Activated gamma-delta T cell treated with Interleukin-2 at 50 U/mL for 16 hours (primary cell): ENCODE measurements at places on chromosomes 12 and 14.
A peak's percentile ranks its signal among the peaks of the same experiment; 100 is the strongest.

DNA sequence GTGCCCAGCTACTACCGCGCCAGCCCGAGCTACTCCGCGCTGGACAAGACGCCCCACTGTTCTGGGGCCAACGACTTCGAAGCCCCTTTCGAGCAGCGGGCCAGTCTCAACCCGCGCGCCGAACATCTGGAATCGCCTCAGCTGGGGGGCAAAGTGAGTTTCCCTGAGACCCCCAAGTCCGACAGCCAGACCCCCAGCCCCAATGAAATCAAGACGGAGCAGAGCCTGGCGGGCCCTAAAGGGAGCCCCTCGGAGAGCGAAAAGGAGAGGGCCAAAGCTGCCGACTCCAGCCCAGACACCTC, 697 bp downstream of the HOXC10 start:
- no peak for DNase-seq

DNA sequence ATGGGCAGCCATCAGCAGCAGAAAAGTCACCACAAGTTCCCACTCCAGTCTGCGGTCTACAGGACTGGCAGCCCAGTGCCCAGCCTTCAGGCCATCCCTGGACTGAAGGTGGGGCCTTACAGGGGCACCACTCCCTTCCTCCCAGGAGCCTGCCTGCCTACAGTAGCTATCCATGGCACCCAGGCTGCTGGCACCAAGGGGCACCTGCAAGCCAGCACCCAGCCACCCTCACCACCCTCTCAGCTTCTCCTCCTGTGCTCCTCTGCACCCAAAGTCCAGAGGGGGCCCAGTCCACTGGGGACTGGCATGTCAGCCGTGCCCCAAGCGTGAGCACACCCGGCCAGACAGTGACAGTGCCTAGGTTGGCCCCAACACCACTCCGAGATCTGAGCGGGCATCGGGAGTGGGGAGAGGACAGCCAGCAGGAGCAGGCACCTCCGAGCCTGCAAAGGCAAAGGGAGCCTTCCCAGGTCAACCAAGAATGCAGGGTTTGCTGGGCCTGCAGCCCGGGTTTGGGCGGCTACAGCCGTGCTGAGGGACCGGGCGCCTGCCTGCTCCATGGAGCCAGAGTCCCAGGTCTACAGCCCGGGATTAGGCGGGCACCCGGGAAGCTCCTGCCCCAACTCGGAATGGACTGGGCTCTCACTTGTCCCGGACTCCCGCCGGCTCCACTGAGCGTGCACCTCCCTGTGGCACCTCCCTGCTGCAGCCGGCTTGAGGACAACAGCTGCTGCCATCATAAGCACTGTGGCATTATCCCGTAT, 8.1 kb upstream of the OR6C65 start:
- DNase-seq = no peak

GRCh38 chr12:120141336-120141735, 24.8 kb upstream of the RAB35 start:
- no peak for DNase-seq

GRCh38 chr14:51738754-51739153, 87.0 kb downstream of the FRMD6 start:
- no peak for DNase-seq

DNA sequence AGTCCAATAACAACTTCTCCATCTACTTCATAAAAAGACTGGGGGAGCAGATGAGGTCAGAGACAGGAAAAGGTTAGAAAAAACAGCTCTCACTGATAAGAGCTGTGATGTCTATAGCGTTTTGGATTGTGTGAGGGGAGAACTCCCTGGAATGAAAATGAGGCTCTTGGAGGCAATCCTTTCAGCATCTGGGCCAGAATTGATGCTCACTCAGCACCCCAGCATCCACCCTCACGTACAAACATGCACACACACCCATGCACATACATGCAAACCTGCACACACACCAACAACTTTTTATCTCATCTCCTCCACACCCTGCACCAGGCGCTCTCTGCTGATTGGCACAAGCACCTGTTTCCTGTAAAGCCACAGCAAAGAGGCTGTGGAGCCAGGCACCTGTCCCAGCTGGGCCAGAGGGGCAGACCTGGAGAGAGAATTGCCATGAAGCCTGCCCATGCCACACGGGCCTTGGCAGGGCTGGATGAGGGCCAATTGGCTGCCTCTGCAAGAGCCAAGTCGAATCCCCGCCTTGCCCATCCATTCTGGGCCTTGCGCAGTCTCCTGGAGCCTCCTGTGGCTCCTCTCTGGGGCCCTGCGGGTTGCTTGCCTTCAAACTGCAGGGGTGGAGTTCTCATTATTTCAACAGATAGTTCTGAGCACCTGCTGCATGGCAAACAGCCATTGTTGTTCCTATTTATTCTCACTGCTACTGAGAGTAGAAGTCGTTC, 53.1 kb downstream of the SYNE3 start:
- peak; percentile 48 for DNase-seq

- no peak for DNase-seq
Measured at GRCh38 chr14:92093320-92093719, 13.1 kb downstream of the ATXN3 start.

DNA sequence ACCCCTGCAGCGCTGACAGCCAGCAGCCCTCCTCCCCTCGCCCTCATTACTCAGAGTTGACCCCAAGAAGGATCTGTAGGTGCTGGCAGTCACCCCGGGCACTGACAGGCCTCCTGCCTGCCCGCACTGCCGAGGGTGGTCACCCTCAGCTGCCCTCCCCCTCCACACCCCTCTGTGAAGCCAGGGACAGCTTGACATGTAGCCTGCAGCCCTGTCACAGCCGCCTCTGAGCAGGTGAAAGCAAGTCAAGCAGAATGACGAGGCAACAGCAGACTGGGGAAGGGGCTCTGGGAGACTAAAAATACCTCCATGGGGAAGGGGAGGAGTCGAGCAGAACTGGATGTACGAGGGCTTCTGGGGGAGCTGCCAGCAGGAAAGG, 178.1 kb downstream of the DPF3 start:
- DNase-seq = no peak

DNA sequence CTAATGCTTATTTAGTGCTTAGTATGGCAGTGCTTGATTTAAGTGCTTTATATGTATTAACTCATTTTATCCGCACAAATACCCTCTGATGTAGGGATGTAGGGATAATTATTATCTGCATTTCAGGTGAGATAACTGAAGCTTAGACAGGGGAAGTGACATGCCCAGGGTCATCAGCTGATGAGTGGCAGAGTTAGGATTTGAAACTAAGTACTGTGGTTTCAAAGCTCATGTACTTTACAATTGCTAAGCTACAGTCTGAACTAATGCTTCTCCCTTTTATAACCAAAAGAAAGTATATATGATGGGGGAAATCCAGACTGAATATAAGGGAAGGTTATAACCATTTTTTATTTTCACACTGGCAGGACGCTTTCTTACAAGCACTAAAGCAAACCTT, 229.6 kb upstream of the NAV3 start:
- no peak for DNase-seq

GRCh38 chr14:93239869-93240677, 33.0 kb downstream of the UBR7 start:
- no peak for DNase-seq

- DNase-seq = no peak
Measured at GRCh38 chr14:99581374-99581773, 22.6 kb downstream of the CCDC85C start.

GRCh38 chr12:114894076-114894475, 210.1 kb upstream of the TBX3 start:
- DNase-seq = no peak
